ENCODE measurements at places on chromosomes 2 and 18.

- no peak for DNase-seq
Observed at GRCh38 chr2:110804915-110805314, 72.5 kb downstream of the ACOXL start.

GRCh38 chr2:240555541-240556250, 2.1 kb downstream of the ANKMY1 start:
- no peak for DNase-seq

GRCh38 chr2:23412556-23413155, 27.7 kb downstream of the KLHL29 start:
- peak; percentile 53 for DNase-seq

GRCh38 chr18:61891271-61891670, 1.5 kb downstream of the RNF152 start:
- no peak for DNase-seq

DNA sequence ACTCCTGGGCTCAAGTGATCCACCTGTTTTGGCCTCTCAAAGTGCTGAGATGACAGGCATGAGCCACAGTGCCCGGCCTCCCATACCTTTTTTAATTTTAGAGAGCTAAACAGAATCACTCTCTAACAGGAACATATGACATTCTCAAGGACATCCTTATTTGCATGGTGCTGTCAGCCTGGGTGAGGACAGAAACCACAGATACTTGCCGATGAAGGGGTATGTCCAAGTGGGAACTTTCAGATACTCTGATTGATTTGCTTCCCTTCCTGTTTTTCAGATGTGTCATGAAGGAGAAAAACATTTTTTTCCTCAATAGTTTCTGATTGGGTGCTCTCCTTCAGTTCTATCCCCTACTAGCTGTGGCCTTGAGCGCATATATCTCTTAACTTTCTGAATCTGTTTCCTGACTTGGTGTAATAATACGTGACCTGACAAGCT, 49.6 kb downstream of the MYO3B start:
- no peak for DNase-seq

DNA sequence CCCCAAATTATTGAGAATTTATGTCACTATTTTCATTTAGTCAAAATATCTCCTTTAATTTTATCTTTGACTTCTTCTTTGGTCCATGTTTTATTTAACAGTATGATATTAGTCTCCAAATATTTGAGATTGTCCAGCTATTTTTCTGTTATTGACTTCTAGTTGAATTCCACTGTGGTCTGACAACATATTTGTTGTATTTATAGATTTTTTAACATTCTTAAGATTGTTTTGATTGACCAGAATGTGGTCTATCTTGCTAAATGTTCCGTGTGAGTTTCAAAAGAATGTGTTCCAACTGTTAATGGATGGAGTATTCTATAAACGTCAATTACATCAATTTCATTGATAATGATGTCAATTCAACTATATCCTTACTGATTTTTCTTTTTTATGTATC, 1452.1 kb downstream of the SUCLG1 start:
- DNase-seq: no peak

GRCh38 chr18:63152791-63153190, 166.8 kb downstream of the BCL2 start:
- DNase-seq: no peak

- DNase-seq: no peak
Observed at GRCh38 chr2:217945530-217945929, 57.3 kb downstream of the TNS1 start.

- no peak for DNase-seq
Observed at GRCh38 chr18:71329114-71329513, 1040.3 kb downstream of the SOCS6 start.

GRCh38 chr2:42754021-42754775, 9.7 kb downstream of the OXER1 start:
- peak; percentile 4 for DNase-seq

DNA sequence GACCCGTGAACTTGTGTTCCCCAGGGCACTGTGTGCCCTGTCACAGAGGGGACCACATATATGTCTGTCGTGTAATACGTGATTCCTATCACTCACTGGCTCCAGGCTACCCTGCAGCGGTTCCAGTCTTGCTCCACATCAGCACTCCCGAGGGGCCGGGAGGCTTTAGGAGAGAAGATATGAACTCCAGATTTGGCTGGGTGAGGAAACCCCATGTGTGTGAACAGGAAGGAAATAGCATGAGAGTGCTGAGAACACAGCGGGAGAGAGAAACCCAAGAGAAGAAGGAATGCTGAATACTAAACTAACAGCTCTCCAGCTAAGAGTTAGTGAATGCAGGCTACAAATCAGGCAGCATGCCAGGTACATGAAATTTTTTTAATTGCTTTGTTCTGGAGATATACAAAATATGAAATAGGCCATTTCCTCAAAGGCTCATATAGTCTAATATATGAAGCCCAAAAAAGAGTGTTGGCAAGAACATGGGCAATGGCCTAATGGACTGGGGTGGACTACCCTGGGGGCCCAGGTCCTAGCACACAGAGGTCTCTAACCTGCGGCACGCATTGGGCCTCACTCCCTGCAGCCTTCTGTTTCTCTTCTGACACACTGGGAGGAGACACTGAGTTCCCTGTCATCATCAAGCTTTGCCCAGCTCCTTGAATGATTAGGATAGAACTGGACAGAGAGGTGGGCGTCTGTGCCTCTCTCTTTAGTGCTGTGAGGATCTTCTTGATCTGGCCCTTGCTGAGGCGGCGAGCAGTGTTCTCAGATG, 372.8 kb upstream of the RAB6C start:
- peak; percentile 0 for DNase-seq

GRCh38 chr2:233142355-233142897, 82.3 kb downstream of the INPP5D start:
- DNase-seq: no peak

- no peak for DNase-seq
Observed at GRCh38 chr18:67938660-67939059, 422.1 kb upstream of the DSEL start.

GRCh38 chr2:68556381-68556780, 87.0 kb upstream of the PROKR1 start:
- no peak for DNase-seq

GRCh38 chr2:162646794-162647193, 191.8 kb downstream of the KCNH7 start:
- no peak for DNase-seq

- peak; percentile 22 for DNase-seq
Observed at GRCh38 chr2:208311954-208312353, 45.9 kb downstream of the PIKFYVE start.

DNA sequence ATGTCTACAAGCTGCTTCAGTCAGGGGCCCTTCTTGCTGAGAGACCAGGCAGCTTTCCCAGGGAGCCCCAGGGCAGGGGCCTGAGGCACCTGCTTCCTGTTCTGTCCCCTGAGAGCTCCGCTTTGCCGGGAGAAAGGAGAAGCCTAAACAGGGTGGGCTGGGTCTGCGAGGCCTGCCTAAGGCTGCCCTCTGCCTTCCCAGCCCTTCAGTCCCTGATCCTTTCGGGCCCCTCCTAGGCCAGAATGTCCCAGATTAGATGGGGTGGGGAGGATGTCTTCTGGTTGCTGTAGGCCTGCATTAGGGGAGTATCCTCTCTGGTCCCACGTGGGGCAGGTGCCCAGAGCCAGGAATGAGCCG, 72.4 kb downstream of the TGOLN2 start:
- no peak for DNase-seq

GRCh38 chr2:201904538-201905420, 98.4 kb downstream of the CDK15 start:
- DNase-seq: peak; percentile 11

DNA sequence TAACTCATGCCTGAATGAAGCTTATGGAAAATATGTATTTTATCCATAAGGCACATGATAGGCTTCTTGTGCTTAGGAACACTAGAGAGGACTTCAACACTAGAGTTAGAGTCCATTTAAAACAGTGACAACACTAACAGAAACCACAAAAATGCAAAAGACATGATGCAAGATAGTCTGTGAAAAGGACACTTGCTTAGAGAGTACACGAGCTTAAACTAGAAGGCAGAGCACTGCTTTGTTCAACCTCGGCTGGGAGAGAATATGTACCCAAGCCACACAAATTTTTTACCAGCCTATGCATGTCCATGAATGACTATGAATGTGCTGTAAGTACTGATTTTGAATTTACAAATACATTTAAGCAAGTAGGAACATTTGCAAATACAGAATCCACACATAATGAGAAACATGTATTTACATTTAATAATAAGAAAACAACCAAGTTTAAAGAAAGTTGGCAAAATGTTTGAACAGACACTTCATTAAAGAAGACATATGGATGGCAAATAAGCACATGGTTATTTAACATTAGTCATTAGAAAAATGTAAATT, 130.6 kb downstream of the SPOPL start:
- DNase-seq: peak; percentile 9

GRCh38 chr2:235952714-235953113, 215.5 kb downstream of the GBX2 start:
- no peak for DNase-seq

GRCh38 chr18:79933765-79934164, 17.7 kb downstream of the SLC66A2 start:
- peak; percentile 28 for DNase-seq
